ENCODE measurements at places on chromosomes 2 and 18. TPM values are rescaled to one million over a fixed set of nuclear protein-coding genes. Genes with fewer than 3 reads are reported as not detected.

Gene FBXO15
- polyA plus RNA-seq = 1.9 TPM

Gene ANO7
- 0.83 TPM for polyA plus RNA-seq

Gene GYPC
- 108 TPM for polyA plus RNA-seq

DNA sequence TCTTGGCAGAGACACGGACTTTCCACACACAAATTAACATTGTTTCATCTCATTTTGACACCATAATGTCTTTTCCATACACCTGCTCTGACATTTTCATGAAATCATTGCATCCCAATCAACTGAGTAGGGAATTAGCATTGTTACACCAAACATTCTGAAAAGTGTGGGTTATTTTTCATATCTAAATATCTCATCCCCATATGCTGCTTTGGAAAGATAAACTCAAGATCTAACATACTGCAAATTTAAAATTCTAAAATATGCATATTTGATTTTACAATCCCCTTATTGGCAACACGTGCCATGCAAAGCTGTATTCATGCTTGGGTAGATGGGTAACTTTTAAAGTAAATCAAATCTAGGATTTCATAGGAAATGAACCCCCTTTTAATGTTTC lies 242.9 kb downstream of the ZNF516 start:
- DNase-seq = no peak

- no peak for DNase-seq
Observed at GRCh38 chr2:220858101-220858500, 714.0 kb downstream of the EPHA4 start.

- DNase-seq = no peak
Observed at GRCh38 chr2:108390340-108390739, 12.6 kb downstream of the SULT1C4 start.

DNA sequence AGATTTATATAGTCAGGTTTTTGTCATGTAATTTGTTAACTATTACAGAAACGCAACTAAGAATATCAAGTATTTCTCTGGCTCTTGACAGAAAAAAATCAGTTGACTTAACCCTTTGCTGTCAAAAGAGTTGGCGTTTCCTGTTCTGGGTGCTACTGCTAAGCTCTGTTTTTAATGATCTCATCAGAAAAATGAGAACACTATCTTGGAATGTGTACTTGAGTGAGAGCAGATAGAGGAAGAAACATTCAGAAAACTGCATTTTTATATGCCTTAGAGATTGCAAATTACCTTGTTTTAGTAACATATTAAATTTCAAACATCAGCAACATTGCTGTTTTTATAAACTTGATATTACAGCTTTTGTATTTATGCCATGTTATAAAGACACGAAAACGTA lies 297.9 kb downstream of the RDH14 start:
- no peak for DNase-seq

- no peak for DNase-seq
Observed at GRCh38 chr2:238087211-238087610, 12.9 kb upstream of the ESPNL start.

All from forelimb muscle (tissue), 1 donor.